Spinal cord (tissue), 10 donors: ENCODE measurements at places on chromosomes 6 and 20. TPM values are rescaled to one million over a fixed set of nuclear protein-coding genes. Genes with fewer than 3 reads are reported as not detected.

SUPT3H gene
- total RNA-seq, result 12.2 TPM

GRCh38 chr6:140050101-140050995, 675.9 kb upstream of the CITED2 start:
- H3K4me3 ChIP-seq, result no peak overlapping the region
- no peaks in the 10 kb centered on the region for H3K4me1 ChIP-seq
- H3K36me3 ChIP-seq, result no peaks in the 10 kb centered on the region

DNA sequence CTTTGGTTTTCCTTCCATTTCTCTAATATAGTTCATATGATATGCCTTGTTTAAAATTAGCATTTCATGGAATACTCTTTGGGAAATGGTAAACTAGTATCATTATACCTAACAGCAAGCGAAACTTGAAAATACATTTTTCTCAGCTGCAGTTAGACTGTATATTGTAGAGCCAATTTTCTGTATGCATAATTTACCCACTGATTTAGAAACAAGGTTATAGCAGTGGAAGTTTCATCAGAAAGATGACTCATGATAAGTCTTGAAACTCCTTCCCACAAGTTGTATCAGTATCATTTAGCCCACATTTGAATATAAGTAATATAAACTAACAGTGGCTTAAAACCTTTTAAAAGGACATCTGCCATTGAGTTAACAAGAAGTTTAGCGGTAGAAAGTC, 164.8 kb upstream of the BMP5 start:
- no peak for DNase-seq
- H3K4me3 ChIP-seq, result no peak overlapping the region
- no peaks in the 10 kb centered on the region for H3K27me3 ChIP-seq
- no peak overlapping the region for H3K27ac ChIP-seq
- H3K36me3 ChIP-seq, result no peaks in the 10 kb centered on the region
- no peaks in the 10 kb centered on the region for H3K4me1 ChIP-seq

GRCh38 chr6:2579241-2579761, 171.4 kb downstream of the MYLK4 start:
- no peak overlapping the region for H3K4me3 ChIP-seq
- H3K27me3 ChIP-seq, result no peaks in the 10 kb centered on the region
- H3K36me3 ChIP-seq, result no peaks in the 10 kb centered on the region

DNA sequence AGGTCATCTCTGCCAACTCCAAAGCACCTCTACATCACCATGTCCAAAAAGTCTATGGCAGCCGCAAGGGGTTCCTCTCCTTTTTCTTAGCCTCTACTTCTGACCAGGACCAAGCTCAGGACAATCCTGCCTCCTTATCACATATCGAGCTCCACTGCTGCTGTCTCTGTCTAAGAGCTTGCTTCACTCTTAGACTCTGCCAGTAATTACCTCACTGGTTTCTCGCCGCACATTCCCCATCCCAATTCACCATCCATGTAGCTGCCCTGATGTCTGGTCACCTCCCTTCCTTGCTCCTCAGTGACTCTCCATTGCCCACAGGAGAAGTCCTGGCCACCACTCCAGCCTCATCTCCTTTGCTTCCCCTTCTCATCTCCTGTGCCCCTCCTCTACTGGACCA, 24.1 kb upstream of the PI16 start:
- H3K36me3 ChIP-seq, result peaks cover 5% of the 10 kb centered on the region
- DNase-seq, result no peak
- H3K4me1 ChIP-seq, result peaks cover 3% of the 10 kb centered on the region
- no peak overlapping the region for H3K27ac ChIP-seq

BPI gene
- 11.5 TPM for total RNA-seq

DNA sequence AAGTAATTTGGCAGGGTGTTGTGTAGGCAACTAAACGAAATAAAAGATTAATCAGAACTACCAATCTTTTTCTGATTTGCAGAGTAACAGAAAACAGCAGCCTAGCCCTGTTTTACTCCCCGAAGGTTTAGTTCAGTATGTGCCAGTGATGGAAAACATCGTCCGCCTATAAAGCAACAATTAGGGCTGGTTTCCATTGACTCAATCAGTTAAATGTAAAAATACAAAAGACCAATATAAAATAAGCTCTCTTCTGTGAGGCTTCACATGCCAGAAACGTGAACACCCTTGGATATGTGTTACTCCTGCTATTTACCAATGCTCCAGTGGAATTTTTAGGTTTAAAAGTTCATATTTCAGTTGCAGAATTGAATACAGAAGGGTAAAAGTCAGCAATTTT, 210.5 kb upstream of the RSPO3 start:
- H3K4me3 ChIP-seq, result no peak overlapping the region
- no peaks in the 10 kb centered on the region for H3K27me3 ChIP-seq
- no peaks in the 10 kb centered on the region for H3K4me1 ChIP-seq

- H3K4me1 ChIP-seq, result peaks cover 10% of the 10 kb centered on the region
- DNase-seq, result no peak
- no peaks in the 10 kb centered on the region for H3K36me3 ChIP-seq
- H3K27me3 ChIP-seq, result peaks cover 10% of the 10 kb centered on the region
- no peak overlapping the region for H3K27ac ChIP-seq
- no peak overlapping the region for H3K4me3 ChIP-seq
Observed at GRCh38 chr6:31353384-31353945, 3.5 kb downstream of the HLA-B start.

DNA sequence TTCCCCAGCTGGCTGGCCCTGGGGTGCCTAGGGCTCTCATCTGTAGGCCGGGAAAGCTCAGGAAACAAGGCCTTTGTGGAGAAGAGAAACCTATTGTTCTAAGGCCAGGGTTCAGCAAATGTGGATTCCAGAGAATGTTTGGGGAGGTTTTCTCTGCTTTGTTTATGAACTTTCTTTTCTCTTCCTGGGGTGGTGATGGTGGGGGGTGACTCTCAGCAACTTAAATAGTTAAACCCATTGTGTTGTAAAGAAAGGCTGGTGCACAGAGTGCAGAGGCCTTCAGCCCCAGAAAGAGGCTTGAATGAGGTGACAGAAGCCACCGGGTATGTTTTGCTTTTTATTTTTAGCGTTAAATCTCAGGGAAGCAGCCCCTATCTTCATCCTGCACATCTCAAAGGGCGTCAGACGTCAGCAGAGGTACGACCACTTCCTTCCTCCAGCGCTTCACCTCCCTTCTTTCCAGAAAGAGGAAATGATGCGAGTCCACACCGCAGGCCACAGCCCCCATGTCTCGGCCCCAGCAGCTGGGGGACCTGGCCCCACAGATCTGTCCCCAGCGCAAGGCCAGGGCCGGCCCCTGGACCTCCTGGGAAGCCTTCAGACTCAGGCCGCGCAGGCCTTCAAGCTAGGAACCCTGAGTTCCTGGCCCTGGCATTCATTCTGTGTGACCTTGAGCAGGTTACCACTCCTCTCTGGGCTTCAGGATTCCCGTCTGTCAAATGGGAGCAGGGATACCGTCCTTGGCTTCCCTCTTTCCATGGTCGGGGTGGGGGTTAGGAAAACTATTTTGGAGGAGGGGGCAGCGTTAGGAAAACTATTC, 605 bp upstream of the PPP1R16B start:
- H3K36me3 ChIP-seq, result no peaks in the 10 kb centered on the region
- H3K27ac ChIP-seq, result peak overlapping the region; percentile 67
- peaks cover 9% of the 10 kb centered on the region for H3K27me3 ChIP-seq
- H3K4me3 ChIP-seq, result no peak overlapping the region
- DNase-seq, result no peak
- H3K4me1 ChIP-seq, result peaks cover 50% of the 10 kb centered on the region

DNA sequence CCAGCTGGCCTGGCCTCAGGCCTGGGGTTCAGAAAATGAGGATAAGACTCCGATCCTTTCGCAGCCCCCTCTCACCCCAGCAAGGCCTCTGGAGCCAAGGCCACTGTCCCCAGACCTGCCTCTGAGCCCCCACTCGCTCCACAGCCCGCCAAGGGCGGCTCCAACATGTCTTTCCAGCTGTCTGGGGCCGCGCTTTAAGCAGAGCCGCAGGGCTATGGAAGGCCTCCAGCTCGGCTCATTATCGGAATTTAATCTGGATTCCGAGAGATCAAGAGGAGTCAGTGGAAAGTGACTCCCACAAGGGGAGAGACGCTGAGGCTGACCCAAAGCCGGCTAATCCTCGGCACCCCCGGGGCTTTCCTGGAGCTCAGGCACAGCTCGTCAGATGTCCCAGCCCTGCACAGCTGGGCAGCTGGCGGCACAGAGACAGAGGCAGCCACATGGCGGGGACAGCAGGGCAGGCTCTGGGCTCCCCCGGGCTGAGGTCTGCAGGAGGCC, 41.8 kb downstream of the BMP7 start:
- H3K27me3 ChIP-seq, result no peaks in the 10 kb centered on the region
- H3K27ac ChIP-seq, result no peak overlapping the region
- H3K36me3 ChIP-seq, result peaks cover 48% of the 10 kb centered on the region
- H3K4me3 ChIP-seq, result no peak overlapping the region

DNA sequence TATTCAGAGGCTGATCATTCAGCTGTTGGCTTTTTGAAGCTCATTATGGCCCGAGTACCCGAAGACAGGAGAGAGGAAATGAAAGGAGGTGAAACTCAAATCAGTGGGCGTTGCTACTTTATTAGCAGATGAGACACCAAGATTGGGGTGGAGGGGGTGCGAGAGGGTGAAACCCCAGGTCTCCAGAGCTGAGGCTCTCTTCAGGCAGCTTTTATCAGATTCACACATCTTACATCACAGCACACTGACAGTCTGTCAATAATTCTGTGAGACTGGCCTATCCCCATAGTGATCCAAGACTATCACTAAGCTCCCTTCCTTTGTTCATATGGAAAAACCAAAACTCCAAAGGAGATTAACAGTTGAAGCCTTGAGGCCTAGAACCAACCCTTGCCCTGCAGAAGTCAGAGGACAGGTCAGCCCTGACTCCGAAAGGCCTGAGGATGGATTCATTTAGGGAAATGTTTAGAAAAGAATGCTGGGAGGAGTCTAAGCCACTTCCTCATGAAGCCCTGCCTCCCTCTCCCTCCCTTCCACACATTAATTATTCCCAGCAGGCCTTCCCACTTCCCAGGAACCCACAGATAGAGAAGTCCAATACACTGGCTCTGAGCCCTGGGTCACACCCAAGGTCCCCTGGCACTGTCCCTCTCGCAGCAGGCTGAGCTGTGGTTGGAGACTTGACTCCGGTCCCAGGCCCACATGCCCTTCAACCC, 23.2 kb downstream of the TRERF1 start:
- no peak overlapping the region for H3K27ac ChIP-seq
- peak; percentile 51 for DNase-seq
- peaks cover 4% of the 10 kb centered on the region for H3K36me3 ChIP-seq
- H3K27me3 ChIP-seq, result no peaks in the 10 kb centered on the region
- H3K4me3 ChIP-seq, result no peak overlapping the region

- no peak for DNase-seq
- H3K4me3 ChIP-seq, result no peak overlapping the region
- no peak overlapping the region for H3K27ac ChIP-seq
- H3K36me3 ChIP-seq, result no peaks in the 10 kb centered on the region
- H3K27me3 ChIP-seq, result no peaks in the 10 kb centered on the region
- H3K4me1 ChIP-seq, result peaks cover 13% of the 10 kb centered on the region
Observed at GRCh38 chr6:90892271-90892670, 305.4 kb upstream of the MAP3K7 start.

MAPK13 gene
- 2.8 TPM for total RNA-seq

NXT1 gene
- 16.0 TPM for total RNA-seq

GRCh38 chr20:21395666-21396598, 1.4 kb downstream of the NKX2-4 start:
- peaks cover 11% of the 10 kb centered on the region for H3K4me1 ChIP-seq
- H3K27me3 ChIP-seq, result peaks cover 90% of the 10 kb centered on the region
- no peaks in the 10 kb centered on the region for H3K36me3 ChIP-seq
- no peak for DNase-seq
- H3K4me3 ChIP-seq, result no peak overlapping the region

GRCh38 chr6:111721753-111722154, 116.1 kb upstream of the TRAF3IP2 start:
- peaks cover 9% of the 10 kb centered on the region for H3K36me3 ChIP-seq
- H3K4me3 ChIP-seq, result no peak overlapping the region
- peaks cover 14% of the 10 kb centered on the region for H3K4me1 ChIP-seq
- no peak overlapping the region for H3K27ac ChIP-seq

TDRD6 gene
- 1.2 TPM for total RNA-seq

GRCh38 chr6:158249340-158249836, 62.9 kb upstream of the TULP4 start:
- peaks cover 5% of the 10 kb centered on the region for H3K36me3 ChIP-seq
- no peaks in the 10 kb centered on the region for H3K27me3 ChIP-seq
- peak; percentile 52 for DNase-seq
- H3K4me1 ChIP-seq, result no peaks in the 10 kb centered on the region
- no peak overlapping the region for H3K4me3 ChIP-seq

CD83 gene
- total RNA-seq, result 44.7 TPM

PRDM13 gene
- 0.33 TPM for total RNA-seq

DNA sequence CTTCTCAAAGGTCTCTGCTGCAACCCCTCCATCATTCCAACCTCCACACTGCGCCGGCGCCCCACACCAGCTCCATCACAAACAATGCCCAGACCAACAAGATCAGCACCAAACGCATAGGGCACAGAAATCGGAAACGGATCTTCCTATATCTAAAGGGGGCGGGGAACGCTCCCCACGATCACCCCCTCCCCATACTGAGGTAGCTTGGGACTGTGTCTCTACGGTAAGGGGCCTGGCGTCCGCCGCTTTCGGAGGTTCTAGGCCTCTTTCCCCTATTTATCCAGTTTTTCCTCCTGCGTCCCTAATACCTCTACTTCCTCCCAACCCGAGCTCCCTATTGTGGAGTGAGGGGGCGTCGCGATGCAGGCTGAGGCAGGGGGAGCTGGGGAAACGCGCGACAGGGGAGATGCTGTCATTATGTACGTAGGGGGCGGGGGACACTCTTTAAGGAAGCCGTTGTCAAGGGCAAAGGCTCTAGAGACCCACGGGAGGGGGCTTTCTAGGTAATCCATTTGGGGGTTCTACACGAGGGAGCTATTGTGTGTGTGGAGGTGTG, 909 bp downstream of the DNAAF9 start:
- peak overlapping the region; percentile 90 for H3K27ac ChIP-seq
- H3K4me3 ChIP-seq, result peak overlapping the region; percentile 86
- DNase-seq, result peak; percentile 84
- no peaks in the 10 kb centered on the region for H3K27me3 ChIP-seq
- H3K36me3 ChIP-seq, result no peaks in the 10 kb centered on the region
- H3K4me1 ChIP-seq, result peaks cover 4% of the 10 kb centered on the region

TBXT gene
- not detected for total RNA-seq

- H3K4me3 ChIP-seq, result no peak overlapping the region
- H3K36me3 ChIP-seq, result no peaks in the 10 kb centered on the region
- no peaks in the 10 kb centered on the region for H3K27me3 ChIP-seq
- H3K27ac ChIP-seq, result no peak overlapping the region
- no peaks in the 10 kb centered on the region for H3K4me1 ChIP-seq
Observed at GRCh38 chr6:150352321-150353296, 16.2 kb upstream of the IYD start.

- H3K27me3 ChIP-seq, result no peaks in the 10 kb centered on the region
- H3K27ac ChIP-seq, result no peak overlapping the region
- H3K4me1 ChIP-seq, result peaks cover 3% of the 10 kb centered on the region
- H3K4me3 ChIP-seq, result no peak overlapping the region
- DNase-seq, result no peak
- no peaks in the 10 kb centered on the region for H3K36me3 ChIP-seq
Observed at GRCh38 chr6:25413207-25413905, 134.2 kb downstream of the CARMIL1 start.
